T-helper 9 cell (primary cell): ENCODE measurements at places on chromosomes 11 and 22.

DNA sequence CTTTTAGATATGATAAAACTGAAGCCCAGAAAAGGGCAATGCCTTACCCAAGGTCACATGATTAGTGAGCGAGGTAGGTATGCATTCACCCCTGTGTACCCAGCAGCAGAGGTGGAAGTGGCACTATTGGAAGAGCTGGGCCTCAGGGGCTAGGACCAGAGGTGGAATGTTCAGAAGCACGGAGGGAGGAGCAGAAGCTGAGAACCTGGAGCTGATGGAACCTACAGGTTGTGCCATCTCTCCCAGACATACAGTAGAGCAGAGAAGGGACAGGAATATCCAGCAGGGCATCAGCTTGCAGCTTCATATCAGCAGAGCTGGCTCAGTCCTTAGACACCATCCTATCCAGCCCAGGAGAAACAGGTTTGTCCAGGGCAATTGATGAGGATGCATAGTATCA lies 14.6 kb upstream of the FCHSD2 start:
- no peak for DNase-seq

GRCh38 chr11:123525511-123525918 lies 95.4 kb downstream of the GRAMD1B start:
- DNase-seq = no peak

DNA sequence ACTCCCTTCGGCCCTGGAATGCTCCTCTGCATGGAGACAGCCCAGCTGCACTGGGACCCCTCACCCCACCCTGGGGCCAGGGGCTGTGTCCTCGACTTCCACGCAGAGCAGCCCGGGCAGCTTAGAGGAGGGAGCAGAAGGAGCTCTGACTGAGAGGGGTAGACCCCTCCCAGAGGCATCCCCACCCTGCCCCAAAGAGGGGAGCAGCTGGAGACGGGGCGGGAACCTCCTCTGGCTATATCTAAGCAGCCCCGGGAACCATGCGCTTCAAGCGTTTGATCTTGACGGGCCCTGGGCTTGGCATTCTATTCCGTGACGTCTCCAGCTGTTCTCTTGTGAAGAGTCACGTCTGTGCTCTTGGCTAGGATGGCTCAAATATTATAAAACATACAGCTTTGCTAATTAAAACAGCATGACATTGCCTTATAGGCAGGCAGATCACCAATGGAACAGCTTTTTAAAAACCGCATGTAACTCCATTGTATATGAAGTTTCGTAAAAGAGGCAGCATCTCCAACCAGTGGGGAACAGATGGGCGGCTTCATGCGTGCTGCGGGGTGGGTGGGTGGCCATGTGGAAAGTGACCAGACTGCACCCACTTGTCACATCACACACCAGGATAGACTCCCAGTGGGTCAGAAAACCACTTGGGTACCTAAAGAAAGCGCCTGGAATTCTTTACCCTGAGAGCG lies 7.7 kb downstream of the KCNQ1 start:
- no peak for DNase-seq

DNA sequence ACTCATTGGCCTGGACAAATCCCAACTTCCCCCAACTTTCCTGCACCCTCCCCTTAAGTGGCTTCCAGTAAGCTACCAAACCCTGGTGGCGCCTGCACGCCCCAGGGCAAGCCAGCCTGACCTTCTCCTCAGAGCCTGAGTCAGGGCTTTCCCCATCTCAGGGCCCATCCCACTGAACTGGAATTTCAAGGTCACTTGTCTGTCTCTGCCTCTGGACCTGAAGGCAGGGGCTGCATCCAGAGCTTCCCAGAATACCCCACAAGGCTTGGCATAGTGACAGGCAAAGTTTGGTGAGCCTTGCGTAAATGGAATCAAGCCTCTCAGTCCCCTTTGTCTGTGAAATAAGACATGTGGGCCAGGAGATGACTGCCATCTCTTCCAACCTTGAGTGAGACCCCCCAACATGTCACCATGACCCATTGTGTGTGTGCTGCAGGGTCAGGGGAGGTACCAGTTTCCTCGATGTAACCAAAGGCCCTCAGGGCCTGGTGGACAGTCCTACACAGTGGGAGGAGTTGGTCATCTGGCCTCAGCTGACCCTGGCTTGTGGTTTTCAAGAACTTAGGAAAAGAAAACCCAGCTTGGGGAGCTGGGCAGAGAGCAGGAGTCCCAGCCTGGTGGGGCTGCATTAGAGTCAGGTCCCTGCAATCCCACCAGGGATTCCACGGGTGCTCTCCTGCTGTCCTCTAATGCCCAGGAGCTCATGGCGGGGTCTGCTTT lies 8.9 kb downstream of the ALX4 start:
- no peak for DNase-seq

GRCh38 chr11:112588252-112588694 lies 327.6 kb upstream of the PLET1 start:
- DNase-seq = peak; percentile 12

DNA sequence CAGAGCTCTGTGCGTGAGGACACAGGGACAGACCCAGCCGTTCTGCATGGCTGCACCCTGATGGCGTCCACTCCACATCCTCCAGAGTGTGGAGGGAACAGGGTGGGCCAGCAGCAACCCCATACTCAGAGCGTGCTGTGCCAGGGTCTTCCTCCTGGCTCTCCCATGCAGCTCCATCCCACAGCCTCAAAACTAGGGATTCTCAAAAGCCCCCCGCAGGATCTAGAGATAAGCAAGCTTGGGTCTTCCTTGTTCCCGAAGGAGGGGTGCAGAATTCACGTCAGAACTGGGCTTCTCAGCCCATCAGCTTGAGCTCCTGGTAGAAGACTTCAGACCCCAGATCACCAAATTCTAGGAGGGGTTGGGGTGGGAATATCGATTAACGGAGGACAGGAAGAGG lies 858.8 kb downstream of the TBC1D22A start:
- DNase-seq = no peak

- no peak for DNase-seq
Measured at GRCh38 chr22:17436382-17436980, 67.2 kb downstream of the CECR2 start.

GRCh38 chr11:60987577-60988277 lies 16.2 kb downstream of the CD6 start:
- peak; percentile 40 for DNase-seq

DNA sequence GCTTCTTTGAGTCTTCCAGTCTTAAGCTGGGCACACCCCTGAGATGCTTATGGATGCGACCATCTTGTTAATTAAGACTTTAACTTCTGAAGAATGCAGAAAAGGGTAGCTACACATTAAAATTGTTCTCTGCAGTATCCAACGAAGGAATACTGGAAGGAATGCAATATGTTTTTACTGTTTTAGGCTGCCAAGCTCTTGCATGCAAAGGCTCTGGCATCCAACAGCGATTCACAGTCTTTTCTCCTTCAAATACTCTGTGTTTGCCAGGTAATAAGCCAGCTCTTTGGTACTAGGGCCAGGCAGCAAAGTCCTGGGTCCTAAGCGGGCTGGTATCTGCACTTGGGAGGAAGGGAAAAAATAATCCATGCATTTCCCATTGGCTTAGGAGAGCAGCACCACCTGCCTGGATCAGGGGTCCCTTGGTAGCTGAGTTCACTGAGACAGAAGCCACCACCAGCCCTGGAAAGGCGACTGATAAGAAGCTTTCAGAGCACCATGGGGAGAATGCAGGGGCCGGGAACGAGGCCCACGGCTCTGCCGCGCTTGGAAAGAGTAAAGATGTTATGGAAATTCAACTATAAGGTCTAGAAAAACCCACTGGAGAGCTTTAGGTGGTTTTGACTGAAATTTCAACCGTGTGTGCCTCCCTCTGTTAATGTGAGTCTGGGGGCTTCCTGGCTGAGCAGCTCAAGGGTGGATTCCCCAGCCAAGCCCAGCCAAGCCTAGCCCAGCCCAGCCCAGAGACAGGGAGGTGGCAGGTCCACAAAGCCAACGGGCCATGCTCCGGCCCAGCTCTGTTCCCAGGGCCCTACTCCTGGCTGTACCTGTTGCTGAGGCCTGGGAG lies 67.0 kb upstream of the CCND1 start:
- DNase-seq = no peak

- no peak for DNase-seq
Measured at GRCh38 chr22:47180796-47181195, 418.3 kb downstream of the TBC1D22A start.

GRCh38 chr11:118706546-118706825 lies 27.0 kb upstream of the TREH start:
- DNase-seq = no peak

DNA sequence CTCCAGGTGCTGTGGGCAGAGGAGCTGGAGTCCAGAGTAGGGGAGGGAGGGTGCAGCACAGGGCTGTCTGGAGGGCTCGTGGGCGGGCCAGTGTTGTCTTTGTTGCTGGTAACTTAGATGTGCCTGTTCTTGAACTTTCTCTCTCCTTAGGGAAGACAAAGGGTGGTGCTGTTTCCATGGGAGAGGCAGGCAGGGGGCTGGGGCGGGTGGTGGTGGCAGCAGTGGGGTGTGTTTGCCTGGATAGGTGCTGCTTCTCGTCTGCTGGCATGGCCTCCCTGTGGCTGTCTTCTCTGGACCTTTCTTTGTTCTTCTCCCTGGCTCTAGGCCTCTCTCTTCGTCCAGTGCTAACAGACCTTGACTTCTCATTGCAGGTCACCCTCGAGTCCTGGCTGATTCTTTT lies 8.5 kb downstream of the SIDT2 start:
- DNase-seq = no peak

DNA sequence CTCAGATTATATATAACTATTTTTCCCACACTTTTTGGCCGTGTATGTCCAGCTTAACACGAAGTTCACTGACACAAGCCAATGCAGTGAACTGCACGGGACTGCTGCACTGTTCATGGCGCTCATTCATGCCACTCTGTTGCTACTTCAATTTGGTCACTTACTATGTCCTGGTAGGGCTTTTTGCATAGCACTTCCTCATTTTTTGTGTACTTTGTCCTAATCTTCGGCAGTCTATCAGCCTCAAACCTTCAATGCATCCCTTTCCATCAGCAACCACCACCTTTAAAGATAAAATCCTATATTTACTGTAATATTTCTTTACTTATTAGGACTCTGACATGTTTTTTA lies 18.7 kb upstream of the ARHGAP32 start:
- no peak for DNase-seq

- no peak for DNase-seq
Measured at GRCh38 chr11:112534208-112534607, 273.5 kb upstream of the PLET1 start.

GRCh38 chr11:29159552-29160465 lies 857.0 kb downstream of the KCNA4 start:
- no peak for DNase-seq

DNA sequence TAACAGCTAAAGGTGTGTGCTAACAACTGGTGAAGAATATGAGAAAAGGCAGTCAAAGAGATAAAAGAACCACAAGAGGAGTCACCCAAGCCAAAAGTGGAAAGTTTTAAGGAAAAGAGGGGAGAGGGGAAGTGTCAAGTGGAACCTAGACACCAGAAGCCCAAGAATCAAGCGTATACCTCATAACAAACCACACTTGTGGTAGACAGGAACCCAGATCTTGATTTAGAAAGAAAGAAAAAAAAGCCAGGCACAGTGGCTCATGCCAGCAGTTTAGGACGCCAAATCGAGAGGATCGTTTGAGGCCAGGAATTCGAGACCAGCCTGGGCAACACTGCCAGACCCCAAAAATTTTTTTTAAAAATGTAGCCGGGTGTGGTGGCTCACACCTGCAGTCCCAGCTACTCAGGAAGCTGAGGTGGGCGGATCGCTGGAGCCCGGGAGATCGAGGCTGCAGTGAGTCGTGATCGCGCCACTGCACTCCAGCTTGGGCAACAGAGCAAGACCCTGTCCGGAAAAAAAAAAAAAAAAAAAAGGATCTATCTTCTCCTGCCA lies 877 bp downstream of the SLC25A17 start:
- no peak for DNase-seq

DNA sequence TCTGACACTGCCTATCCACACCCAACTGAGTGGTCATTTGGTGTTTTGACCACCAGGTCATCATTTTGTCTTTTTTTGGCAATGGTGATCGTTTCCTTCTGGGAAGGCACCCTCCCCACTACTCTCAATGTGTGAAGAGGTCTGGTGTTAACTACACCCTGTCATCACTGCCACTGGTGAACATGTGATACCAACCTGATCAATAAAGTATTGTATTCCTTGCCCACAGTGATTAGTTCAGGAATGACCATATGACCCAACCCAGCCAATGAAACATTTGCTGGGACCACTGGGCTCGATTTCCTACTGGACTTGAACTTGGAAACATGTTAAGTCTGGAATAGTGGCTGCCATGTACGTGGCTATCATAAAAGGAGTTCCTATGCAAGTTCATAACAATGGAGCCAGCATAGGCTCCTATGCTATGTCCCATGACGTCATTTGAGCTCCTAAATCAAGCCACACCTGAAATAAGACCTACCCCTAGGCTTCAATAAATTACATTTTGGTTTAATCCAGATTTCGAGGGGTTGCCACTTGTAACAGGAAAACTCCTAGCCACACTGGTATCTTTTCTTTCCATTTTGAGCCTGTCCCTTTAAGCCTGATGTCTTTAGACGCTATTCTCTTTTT lies 51.1 kb downstream of the CHST1 start:
- no peak for DNase-seq

DNA sequence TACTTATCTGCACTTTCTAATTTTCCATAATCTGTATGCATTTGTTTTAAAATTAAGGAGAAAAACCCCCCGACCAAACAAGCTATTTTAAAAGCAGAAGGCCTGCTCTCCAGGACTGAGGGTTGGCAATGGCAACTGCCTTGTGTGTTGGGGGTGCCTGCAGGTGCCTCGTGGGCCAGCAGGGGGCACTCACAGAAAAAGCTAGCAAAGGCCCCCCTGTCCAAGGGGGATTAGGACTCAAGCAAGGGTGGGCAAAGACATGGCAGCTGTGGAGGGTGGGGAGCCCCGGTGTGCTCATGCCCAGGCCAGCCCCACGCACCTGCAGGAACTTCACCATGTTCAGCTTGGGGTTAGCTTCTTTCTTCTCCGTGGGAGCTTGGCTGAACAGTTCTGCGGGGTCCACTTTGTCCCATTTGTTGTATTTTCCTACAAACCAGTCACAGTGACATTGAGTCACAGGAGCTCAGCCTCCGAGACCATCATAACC lies 10.3 kb downstream of the TOP3B start:
- peak; percentile 41 for DNase-seq

GRCh38 chr11:17547051-17547577 lies at the start of gene OTOG:
OTOG (plus strand) TSS chr11:17547259; CDS start chr11:17547373, 114 bp downstream.
- DNase-seq = no peak

DNA sequence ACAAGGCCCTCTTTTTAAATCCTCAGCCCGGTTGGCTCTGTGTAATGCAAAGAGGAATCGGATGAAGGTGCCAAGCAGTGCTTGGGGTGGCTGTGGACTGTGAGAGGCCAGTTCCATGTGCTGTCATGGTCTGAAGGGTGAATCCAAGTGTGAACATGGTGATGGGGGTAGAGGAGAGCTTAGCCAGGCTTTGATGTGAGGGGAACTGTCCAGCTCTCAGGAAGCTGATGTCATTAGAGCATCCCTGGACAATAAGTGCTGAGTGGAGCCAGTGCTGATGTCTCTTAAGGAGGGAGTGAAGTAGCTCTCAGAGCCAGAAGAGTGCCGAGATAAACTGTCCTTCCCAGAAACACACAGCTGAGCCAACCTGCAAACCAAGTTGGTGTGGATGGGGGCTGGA lies 53.6 kb downstream of the NAV2 start:
- no peak for DNase-seq
